Thoracic aorta (tissue), 2 donors: ENCODE measurements at places on chromosomes 12 and 14.

DNA sequence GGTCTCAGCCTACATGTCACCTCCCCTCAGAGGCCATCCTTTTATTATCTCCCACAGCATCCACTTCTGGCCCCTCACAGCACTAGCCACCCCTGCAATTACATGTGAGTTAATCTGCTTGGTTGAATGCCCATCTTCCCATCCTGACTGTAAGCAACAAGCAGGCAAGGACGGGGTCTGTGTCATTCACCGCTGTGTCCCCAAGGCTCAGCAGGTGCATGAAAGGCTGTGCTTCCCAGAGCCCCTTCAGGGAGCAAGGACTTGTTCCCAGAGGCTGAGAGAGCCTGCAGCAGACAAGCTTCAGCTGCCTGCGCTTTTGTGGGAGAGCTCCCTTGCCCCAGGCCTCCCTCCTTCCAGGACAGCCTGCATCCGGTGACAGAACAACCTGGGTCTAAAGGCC is 172.7 kb upstream of the GSC start:
- DNase-seq, result no peak

GRCh38 chr12:92029902-92030586 is 115.6 kb downstream of the BTG1 start:
- DNase-seq, result no peak

GRCh38 chr14:28758885-28759652 is 7.5 kb upstream of the FOXG1 start:
- DNase-seq, result no peak

GRCh38 chr12:69932676-69933552 is 107.9 kb downstream of the MYRFL start:
- DNase-seq, result no peak

GRCh38 chr14:31057701-31058364 is 31.7 kb upstream of the STRN3 start:
- DNase-seq, result no peak

- DNase-seq, result no peak
These were observed 4.4 kb downstream of the SLC22A17 start for GRCh38 chr14:23348297-23348655.

DNA sequence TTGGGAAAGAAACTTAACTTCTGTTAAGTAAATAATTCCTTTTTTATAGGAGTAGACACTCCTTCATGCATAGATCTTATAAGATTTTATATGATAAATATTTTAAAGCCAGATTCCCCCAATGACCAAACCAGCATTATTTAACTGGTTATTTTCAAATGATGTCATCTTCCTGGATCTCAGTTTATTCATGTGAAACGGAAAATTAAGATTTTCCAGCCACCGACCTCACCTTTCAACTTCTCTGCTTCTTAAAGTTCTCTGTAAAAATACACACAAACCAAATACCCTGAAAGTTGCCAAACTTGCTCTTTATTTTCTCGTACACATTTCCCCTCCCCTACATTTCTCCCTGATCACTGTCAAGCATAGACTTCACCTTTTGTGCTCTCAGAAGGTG is 364.2 kb downstream of the GALC start:
- no peak for DNase-seq

GRCh38 chr14:89466944-89467343 is 49.9 kb upstream of the FOXN3 start:
- DNase-seq, result no peak

GRCh38 chr12:124915239-124916236 is 1.1 kb upstream of the UBC start:
- no peak for DNase-seq

DNA sequence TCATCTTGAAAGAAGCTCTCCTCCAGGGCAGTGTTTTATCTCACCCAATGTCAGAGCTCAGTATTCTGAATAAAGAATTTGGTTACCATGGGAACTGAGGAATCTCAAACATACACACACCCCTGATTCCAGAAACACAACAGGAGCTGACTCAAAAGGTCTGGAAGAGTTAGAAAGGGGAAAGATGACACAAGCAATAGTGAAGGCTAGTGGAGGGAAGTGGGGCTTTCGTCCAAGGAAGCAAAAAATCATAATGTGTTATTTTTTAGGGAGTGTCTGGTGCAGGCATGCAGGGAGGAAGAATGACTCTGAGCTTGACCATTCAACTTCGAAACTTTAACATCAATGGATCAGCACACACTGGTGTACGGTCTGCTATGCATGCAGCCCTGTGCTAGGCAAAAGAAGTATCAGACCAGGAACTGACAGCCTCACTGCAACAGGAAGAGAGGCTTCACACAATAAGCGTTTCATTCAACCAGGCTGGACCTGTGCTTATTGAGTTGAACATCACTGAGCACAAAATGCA is 20.3 kb downstream of the HEBP1 start:
- DNase-seq, result no peak

DNA sequence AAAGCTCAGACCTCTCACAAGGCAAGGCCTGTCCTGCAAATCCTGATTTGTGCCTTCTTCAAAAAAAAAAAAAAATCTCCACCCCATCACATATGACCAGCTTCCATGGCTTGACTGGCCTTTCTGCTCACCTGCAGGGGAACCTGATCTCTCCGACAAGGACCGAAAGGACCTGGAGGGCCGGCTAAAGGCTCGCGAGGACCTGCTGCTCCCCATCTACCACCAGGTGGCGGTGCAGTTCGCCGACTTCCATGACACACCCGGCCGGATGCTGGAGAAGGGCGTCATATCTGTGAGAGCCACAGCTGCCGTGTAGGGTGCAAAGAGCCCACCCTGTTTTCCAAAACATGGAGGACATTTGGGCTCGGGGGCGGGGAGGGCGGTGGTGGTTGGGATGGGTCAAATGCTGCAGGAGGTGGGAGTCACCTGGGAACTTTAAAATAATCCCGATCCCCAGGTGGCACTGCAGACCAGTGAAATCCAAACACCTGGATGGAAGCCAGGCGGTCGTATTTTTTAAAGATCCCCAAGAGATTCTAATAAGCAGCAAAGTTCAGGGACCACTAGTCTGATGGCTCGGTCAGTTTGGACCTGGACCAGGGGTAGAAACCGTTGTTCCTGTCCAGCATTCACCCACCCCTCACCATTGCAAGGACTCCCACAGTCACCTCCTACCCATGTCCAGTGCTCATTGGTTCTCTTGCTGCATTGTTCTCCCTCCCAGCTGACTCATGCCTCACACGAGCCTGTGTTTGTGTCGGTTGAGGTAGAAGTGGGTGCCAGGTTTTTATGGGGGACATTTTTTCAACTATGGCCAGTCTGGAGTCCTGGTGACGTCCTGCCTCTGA is 44.8 kb downstream of the FOXN4 start:
- DNase-seq, result no peak

DNA sequence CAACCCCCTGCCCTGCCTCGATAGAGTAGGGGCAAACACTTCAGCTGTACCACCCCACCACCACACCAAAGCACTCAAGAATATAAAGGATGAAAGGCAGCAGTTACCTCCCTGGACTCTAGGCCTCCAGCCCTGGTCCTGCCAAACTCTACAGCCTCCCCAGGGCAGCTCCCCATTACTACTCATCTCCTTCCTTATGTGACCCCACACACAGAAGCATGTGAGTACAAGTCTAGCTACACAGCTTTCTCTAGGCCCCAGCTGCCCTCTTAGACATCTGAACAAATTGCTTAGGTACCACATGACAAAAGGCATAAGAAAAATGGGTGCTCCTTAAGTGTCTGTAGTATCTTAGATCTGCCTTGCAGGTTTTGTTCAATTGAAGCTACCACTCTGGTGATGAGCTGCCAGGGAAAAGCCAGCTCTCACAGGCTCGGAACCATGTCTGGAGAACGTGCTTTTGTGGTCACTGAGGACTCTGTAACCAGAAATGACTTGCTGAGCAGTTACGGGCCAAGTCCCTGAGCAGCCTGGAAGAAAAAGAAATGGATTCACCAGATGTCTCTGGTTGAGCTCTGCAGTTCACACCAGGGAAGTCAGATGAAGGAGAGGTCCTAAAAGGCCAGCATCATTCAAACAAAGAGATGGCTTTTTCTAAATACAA is 32.8 kb downstream of the FMNL3 start:
- DNase-seq, result no peak

- DNase-seq, result no peak
These were observed 1.2 kb downstream of the GLT8D2 start for GRCh38 chr12:104048811-104049210.

GRCh38 chr14:72420749-72421474 is 473.0 kb downstream of the DPF3 start:
- no peak for DNase-seq

GRCh38 chr12:106331599-106331998 is 25.9 kb upstream of the POLR3B start:
- DNase-seq, result no peak

DNA sequence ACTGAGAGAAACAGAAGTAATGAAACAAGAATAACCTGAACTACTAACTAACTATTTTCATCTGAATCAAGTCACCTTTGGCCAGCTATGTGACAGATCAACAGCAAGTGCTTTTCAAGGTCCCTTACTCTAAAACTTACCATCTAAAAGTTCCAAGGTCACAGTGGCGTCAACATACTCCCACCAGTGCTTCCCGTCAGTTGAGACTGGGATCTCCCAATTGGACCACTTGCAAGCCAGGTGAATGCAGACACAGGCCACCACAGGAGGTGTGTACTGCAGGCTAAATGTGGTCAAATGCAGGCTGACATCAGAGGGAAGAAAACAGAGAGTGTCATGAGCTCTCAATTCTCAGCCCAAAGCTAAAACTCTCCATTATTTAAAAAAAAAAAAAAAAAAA is 13.8 kb upstream of the KANSL2 start:
- no peak for DNase-seq

- no peak for DNase-seq
These were observed 12.5 kb downstream of the TIMM9 start for GRCh38 chr14:58414845-58415244.

- DNase-seq, result no peak
These were observed 19.4 kb upstream of the PARP11 start for GRCh38 chr12:3892631-3893030.

DNA sequence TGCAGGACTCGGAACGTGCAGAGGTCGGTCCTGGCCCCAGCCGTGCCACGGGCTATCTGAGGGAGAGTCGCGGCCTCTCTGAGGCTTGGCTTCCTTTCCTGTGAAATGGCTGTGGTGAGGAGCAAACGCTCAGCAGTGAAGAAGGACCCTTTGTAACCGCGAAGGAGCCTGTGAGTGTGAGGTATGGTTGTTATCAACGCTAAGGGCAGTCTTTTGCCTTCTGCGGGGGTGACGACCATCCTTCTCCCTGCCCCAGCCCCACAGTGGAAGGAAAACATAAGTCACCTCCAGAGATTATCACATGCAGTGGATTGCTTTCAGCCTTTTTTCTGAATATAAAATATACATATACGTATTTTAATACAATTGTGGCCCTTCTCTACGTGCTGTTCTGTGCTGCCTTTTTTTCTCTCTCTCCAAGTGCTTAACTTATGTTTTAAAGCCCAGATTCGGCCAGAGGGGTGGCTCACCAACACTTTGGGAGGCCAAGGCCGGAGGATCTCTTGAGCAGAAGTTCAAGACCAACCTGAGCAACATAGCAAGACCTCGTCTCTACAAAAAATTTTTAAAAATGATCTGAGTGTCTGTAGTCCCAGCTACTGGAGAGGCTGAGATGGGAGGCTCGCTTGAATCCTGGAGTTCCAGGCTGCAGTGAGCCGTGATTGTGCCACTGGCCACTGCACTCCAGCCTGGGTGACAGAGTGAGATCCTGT is 17.4 kb downstream of the TAMALIN start:
- DNase-seq, result no peak

GRCh38 chr12:57237932-57238853 is 8.7 kb downstream of the SHMT2 start:
- DNase-seq, result no peak

- no peak for DNase-seq
These were observed 111.1 kb downstream of the DPF3 start for GRCh38 chr14:72782817-72783216.

DNA sequence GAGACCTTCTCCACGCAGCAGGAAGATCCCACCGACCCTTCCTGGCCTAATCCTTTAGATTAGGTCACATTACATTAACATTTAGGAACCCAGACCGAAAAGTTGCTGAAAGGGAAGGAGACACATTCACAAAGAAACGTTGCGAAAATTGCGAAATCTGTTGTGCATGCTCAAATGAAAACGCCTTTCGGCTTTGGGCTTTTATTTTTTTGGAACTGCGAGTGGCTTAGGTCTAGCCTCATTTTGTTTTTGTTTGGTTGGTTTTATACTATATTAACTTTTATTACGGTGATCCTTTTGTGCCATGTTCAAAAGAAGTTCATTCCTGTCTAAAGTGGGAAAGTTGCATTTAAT is 1.5 kb downstream of the MYF6 start:
- no peak for DNase-seq

DNA sequence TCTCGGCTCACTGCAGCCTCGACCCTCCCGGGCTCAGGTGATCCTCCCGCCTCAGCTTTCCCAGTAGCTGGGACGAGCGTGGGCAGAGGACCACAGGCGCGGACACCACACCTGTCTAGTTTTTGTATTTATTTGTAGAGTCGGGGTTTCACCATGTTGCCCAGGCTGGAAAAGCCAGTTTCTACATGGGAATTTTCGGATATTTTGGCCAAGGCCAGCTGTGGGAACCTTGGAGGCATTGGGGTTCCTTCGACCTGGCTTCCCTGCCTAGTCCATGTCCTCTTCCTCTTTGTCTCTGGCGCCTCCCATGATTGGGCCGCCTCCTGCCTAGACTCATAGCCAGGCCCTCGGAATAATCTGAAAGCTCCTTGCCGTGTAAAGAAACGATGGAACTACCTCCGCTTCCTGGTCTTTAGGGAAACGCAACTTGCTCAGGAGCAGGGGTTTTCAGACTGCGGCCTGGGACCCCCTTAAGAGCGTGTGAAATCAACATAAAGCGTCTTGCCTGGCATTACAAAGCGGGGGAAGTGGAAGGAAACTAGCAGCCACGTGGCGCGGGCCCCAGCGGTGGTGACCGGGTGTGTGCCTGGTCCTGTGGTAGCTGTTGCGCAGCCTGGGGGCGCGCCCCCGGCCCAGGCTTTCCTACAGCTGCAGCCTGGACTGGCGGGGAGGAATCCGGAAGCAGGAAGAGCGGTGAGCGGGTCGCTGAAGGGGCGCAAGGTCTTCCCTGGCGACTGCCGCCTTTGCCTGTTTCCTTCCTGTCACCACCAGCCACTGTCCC is 1.4 kb upstream of the HSP90AA1 start:
- DNase-seq, result no peak

DNA sequence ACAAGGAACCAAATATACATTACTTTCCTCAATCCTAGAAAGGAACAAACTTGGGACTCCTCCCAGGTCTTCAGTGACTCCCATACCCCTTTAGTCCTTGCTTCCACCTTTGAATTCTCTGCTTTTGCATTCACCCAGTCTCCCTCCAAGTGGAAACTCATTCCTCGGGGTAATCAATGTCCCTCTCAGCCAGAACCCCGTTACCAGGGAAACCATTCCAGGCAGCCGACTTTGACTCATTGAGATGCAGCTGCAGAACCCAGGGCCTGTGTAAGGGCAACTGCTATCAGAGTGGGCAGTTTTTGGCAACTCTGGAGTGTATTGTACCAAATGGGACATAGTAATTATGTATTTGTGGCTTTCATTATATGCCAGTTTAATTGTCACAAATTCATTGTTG is 186.2 kb downstream of the NRXN3 start:
- no peak for DNase-seq
